ENCODE measurements at places on chromosomes 1 and 21. TPM values are rescaled to one million over a fixed set of nuclear protein-coding genes. Genes with fewer than 3 reads are reported as not detected.

DNA sequence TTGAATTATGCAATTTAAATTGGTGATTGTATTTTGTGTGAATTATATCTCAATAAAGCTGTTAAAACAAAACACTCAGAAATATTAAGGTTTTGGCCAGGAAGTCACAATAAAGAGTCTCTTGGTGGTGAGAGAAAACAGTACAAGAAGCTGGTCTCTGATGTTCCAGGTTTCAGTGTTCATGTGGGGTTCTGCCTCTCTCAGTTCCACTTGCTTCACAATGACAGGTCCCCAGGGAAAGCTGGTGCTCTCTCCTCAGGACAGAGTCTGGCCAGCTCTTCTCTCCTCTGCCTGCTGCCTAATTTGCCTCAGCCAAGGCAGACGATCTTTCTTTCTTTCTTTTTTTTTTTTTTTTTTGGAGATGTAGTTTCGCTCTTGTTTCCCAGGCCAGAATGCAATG lies 342.9 kb upstream of the PLXNA2 start:
- no peak overlapping the region for H3K27ac ChIP-seq
- no peaks in the 10 kb centered on the region for H3K36me3 ChIP-seq
- DNase-seq = no peak
- H3K4me3 ChIP-seq = no peak overlapping the region
- no peaks in the 10 kb centered on the region for H3K27me3 ChIP-seq
- no peaks in the 10 kb centered on the region for H3K4me1 ChIP-seq

DNA sequence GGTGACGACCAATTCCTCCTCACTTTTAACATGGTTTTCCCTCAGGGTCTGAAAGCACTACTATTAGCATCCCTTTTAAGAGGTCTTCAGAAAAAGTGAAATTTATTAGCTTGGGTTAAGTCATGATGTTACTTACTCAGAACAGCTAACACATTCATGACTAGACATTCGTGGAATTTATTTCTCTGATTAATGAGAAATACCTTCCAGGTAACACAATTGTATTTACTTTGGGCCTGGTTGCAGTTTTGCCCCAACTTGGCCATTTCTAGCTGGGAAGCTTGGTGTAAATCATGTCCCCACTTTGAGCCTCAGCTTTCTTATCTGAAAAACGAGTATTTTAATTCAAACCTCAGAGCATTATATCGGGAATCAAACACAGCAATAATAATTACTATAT lies 119.2 kb upstream of the SPATA6 start:
- no peak overlapping the region for H3K4me3 ChIP-seq
- H3K4me1 ChIP-seq = no peaks in the 10 kb centered on the region
- H3K36me3 ChIP-seq = no peaks in the 10 kb centered on the region
- no peak overlapping the region for H3K27ac ChIP-seq

GRCh38 chr1:170698301-170699275 lies 34.7 kb downstream of the PRRX1 start:
- peak overlapping the region; percentile 1 for H3K4me3 ChIP-seq
- H3K4me1 ChIP-seq = peaks cover 70% of the 10 kb centered on the region
- peak overlapping the region; percentile 81 for H3K27ac ChIP-seq
- H3K36me3 ChIP-seq = no peaks in the 10 kb centered on the region
- H3K27me3 ChIP-seq = no peaks in the 10 kb centered on the region

DNA sequence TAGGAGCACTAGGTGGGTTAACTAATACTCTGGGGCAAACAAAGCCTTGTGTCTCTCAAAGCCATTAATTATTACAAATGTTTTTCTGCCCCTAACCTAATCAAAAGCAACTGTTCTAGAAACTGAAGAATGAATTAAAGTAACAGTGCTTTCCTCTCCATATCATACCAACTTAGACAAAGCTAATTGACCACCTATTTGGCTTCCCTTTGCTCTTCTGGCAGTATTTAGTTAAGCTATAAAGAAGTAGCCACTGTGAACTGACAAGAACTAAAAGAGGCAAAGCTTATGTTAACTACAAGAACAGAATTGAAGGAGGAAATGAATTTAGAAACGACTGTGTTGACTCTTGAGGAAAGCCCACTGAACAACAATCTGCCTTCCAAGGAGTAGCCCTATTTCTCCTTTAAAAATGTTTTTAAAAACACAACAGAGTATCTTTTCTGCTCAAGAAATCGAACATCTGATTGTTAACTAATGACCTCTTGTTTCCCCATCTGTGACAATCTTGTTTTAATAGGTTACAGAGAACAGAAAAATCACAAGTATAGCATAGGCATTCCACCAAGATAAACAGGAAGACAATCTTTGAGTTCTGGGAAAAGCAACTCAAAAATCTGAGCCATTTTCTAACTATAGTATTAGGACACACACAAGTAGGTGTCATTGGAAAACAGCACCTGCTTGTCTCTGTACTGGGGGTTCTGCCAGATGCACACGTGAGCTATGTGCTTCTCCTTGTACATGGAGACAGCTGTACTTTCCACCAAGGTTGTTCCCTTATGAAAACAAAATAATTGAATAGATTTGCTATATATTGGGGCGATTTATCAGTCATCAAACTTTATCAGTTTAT lies 3.1 kb upstream of the EGLN1 start:
- DNase-seq = peak; percentile 94
- peaks cover 6% of the 10 kb centered on the region for H3K36me3 ChIP-seq
- H3K4me3 ChIP-seq = peak overlapping the region; percentile 12
- no peaks in the 10 kb centered on the region for H3K27me3 ChIP-seq
- H3K4me1 ChIP-seq = peaks cover 38% of the 10 kb centered on the region
- H3K27ac ChIP-seq = peak overlapping the region; percentile 98

GRCh38 chr1:236156512-236157208 lies 14.3 kb downstream of the GPR137B start:
- no peak for DNase-seq
- H3K27ac ChIP-seq = no peak overlapping the region
- no peaks in the 10 kb centered on the region for H3K27me3 ChIP-seq
- H3K4me1 ChIP-seq = no peaks in the 10 kb centered on the region

Gene CYP4X1
- total RNA-seq = 2.0 TPM

DNA sequence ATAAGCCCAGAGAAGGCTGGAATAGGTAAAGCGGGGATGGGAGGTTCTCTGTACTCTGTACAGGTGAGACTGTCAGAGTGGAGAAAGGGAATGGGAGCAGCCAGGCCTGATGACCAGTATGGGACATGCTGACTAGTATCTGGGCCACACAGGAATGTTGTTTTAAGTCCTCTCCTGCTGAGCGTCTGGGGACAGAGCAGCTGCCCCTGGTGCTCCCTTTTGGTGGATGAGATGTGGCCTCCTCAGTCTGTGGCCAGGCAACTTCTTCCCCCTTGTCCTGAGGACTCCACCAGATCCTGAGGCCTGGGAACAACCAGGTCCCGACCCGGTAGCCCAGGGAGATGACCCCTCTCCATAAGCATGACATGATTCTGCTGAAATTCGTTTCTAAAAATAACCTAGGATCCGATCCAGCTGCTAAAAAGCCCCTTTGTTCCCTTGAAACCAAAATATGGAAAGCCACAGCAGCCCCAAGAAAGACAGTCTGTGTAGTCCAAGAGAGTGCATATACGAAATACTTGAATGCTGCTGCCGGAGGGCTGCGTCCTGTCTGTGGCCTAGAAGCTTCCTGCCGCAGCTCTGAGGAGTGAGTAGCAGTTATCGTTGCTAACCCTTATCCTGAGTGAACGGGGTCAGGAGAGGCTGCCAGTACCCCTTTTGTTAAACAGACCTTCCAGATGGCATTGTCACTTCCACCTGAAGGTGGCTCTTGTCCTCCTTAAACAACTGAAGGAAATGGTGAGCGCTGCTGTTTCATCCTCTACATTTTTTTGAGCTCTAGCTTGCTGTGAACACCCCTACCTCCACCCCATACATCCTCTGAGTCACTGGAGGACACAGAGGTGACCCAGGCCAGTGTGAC lies 47.1 kb downstream of the ATP2B4 start:
- no peak overlapping the region for H3K4me3 ChIP-seq
- H3K4me1 ChIP-seq = peaks cover 45% of the 10 kb centered on the region
- no peak for DNase-seq
- no peaks in the 10 kb centered on the region for H3K36me3 ChIP-seq
- peak overlapping the region; percentile 70 for H3K27ac ChIP-seq

GRCh38 chr1:166900987-166901386 lies 24.9 kb upstream of the TADA1 start:
- no peak overlapping the region for H3K27ac ChIP-seq
- no peaks in the 10 kb centered on the region for H3K36me3 ChIP-seq
- H3K4me1 ChIP-seq = no peaks in the 10 kb centered on the region
- H3K4me3 ChIP-seq = no peak overlapping the region

GRCh38 chr1:72650843-72651435 lies 368.6 kb upstream of the NEGR1 start:
- no peaks in the 10 kb centered on the region for H3K36me3 ChIP-seq
- H3K27me3 ChIP-seq = no peaks in the 10 kb centered on the region
- no peak overlapping the region for H3K4me3 ChIP-seq
- no peak overlapping the region for H3K27ac ChIP-seq
- no peaks in the 10 kb centered on the region for H3K4me1 ChIP-seq

DNA sequence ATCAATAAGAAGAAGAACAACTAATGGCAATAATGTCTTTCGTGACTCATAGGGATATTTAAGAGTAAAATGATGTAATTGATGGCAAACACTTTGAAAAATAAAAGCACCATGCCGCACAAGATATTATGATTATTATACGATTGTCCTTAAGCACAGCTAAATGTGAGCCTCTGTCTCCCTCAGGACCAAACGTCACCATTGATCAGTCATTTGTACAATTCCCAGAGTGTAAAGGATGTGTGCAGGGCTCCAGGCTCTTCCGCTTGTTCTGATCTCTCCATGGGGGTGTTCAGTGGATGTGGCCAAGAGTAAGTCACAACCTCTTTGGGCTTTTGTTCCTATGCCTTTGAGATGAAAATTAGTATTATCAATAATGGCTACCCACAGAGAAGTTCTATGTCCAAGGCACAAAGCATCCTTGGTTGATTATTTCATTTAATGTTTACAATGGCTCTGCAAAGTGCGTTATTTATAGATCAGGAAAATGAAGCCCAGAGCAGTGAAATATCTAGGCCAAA lies 17.7 kb upstream of the C1orf87 start:
- no peaks in the 10 kb centered on the region for H3K36me3 ChIP-seq
- DNase-seq = no peak
- no peak overlapping the region for H3K27ac ChIP-seq
- no peaks in the 10 kb centered on the region for H3K27me3 ChIP-seq
- no peaks in the 10 kb centered on the region for H3K4me1 ChIP-seq
- H3K4me3 ChIP-seq = no peak overlapping the region

DNA sequence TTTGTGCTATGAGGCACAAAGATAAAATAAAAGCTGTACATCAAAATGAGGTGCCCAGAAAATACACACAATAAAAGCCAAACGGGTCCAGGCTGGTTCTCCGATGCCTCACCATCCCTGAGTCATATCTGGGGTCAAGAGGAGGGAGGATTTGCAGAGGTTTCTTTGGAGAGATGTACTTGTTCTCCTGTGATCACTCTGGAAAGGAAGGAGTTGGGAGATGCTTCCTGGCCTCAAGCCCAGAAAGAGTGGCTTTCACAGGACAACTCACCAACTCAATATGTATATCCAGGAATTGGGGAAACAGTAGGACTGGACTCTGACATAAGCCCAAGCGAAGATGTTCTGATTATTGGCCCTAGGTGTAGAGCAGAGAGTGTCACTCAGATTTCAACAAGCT lies 51.9 kb downstream of the DIPK1A start:
- no peak overlapping the region for H3K27ac ChIP-seq
- H3K4me1 ChIP-seq = no peaks in the 10 kb centered on the region
- no peaks in the 10 kb centered on the region for H3K27me3 ChIP-seq
- H3K36me3 ChIP-seq = no peaks in the 10 kb centered on the region

DNA sequence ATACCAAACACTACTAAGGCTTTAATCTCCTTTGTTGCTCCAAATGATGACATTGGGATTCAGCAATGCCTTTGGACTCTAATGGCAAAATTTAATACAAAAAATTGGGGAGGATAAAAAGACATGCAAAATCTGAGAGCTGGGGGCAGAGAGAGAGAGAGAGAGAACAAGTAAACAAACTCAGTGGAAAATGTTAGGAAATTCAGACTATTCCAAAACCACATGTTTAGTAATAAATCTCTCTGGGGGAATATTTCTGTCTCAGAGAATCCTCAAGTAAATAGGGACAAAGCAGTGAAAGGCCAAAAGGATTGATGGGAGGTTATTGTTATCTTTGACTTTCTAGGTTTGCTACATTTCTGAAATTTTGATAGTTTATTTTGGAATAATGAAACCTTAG lies 65.7 kb downstream of the PLA2G4A start:
- H3K36me3 ChIP-seq = no peaks in the 10 kb centered on the region
- H3K4me1 ChIP-seq = no peaks in the 10 kb centered on the region
- no peaks in the 10 kb centered on the region for H3K27me3 ChIP-seq

DNA sequence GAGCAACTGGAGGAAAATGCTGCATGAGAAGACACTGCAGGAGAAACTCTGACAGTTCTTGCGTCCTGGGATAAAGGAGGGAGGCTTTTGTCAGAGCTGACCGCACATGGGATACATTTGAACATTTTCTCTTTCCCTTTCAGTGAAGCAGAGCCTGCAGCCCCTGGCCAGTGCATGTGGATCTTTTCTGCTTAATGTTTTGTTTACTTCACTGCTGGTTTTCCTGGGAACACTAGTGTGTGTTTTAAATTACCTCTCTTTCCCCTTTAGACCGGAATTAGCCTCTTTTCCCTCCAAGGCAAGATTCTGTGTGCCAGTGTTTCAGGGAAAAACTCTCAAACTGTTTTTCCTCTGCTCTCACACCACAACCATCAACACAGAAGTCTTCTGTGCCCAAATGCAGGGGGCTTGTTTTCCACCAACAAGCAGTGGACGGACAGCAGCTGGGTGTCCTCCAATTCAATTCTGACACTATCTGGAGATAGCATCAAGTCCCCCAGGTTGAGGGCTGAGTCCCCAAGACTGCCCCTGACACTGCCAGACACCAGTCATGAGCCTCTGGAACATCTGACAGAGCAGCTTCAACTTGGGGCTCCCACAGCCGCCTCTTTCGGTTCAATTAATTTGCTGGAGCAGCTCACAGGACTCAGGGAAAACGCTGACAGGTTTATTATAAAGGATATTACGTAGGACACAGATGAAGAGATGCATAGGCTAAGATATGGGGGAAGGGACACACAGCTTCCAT lies 136.2 kb downstream of the RHOU start:
- H3K4me3 ChIP-seq = no peak overlapping the region
- H3K4me1 ChIP-seq = no peaks in the 10 kb centered on the region
- H3K27me3 ChIP-seq = no peaks in the 10 kb centered on the region
- no peaks in the 10 kb centered on the region for H3K36me3 ChIP-seq
- no peak overlapping the region for H3K27ac ChIP-seq

GRCh38 chr1:85485516-85485915 lies 20.6 kb upstream of the DDAH1 start:
- no peak overlapping the region for H3K4me3 ChIP-seq
- H3K36me3 ChIP-seq = no peaks in the 10 kb centered on the region
- no peak overlapping the region for H3K27ac ChIP-seq
- DNase-seq = no peak
- no peaks in the 10 kb centered on the region for H3K27me3 ChIP-seq

Gene FCAMR
- total RNA-seq = not detected
